ENCODE measurements at places on chromosomes 6 and 20.

GRCh38 chr20:19926591-19926990, 90.6 kb upstream of the NAA20 start:
- no peak for DNase-seq

DNA sequence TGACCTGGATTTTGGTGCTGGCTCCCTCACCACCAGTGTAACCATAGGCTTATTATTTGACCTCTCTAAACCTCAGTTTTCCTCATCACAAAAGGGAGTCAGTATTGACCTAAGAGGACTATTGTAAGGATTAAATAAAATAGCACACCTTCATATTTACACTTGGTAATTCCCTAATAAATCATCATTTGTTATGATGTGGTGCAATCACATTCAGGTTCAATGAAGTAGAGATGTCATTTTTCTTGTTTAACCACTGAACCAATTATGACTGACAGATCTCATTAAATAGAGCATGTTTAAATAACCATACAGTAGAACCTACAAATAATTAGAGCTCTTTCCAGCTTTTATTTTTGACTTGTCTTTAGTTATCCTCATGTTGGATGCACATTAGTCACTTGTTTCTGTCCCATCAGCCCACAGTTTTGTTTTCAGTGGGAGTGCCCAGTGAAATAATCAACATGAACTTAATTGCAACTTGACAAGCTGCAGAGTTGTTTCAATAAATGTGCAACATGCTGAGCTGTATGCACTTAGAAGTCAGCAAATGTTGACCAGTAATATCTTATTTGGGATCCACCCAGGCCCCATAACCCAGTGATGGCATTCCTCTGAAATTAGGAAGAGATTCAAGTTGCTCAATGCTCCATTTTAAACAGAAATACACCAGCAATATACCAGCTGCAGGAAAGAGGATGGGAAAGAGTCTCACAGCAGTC, 451.7 kb upstream of the MARCKS start:
- DNase-seq: no peak

DNA sequence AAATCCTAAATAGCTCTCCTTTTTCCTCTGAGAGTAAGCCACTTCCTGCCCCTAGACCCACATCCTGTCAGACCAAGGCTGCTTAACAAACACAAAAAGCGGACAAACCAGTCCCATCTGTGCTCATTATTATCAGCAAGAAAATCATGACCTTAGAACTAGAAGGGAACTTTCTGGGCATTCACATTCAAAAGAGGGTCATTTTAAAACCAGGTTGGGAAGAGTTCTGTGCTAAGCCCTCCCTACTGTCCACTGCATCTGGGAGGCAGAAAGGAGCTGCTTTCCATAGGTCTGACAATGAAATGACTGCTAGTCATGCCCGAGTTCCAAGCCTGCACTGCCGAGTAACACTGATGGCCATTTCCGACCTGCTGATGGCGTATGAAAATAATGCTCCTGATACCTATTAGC, 15.4 kb downstream of the EZR start:
- no peak for DNase-seq

DNA sequence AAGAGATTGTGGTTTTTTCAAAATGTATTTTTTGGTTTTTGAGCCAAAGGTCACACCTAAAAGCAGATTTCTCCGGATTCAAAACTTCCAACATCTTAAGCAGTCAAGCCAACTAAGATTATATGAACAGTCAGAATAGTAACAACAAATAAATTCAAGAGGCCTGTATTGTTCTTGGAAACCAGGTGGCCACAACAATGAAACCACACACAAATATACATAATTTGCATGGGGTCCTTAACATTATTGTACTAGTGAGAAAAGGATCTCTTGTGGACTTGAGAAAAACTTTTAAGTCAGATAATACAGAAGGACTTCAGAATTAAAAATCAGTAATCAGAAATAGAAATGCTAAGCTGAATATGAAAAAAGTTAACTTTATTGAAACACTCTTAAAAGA, 40.6 kb downstream of the NOL7 start:
- DNase-seq: no peak

GRCh38 chr6:35283361-35283760, 14.3 kb upstream of the DEF6 start:
- no peak for DNase-seq

GRCh38 chr6:126381498-126381897, 41.6 kb downstream of the CENPW start:
- DNase-seq: no peak

- DNase-seq: no peak
Observed at GRCh38 chr6:25851961-25852360, 20.1 kb upstream of the SLC17A1 start.

DNA sequence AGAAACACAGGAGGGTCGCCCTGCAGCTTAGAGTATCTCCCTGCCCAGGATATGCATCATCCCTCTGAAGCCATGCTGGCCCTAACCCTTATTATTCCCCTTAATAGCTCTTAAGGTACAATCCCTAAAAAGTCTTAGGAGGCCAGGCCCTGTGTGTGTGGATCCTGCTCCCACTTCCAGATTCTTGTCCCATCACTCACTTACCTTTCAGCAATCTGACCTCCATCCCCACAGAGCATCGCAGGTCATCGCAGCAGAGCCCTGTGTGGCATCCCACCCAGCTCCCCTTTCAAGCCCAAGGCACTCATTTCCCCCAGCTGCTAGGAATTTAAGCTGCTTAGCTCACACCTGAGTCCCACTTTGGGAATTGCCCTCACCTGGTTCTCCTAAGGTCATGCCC, 223.8 kb upstream of the SMLR1 start:
- no peak for DNase-seq

GRCh38 chr6:25017932-25018567, 82.3 kb upstream of the RIPOR2 start:
- peak; percentile 71 for DNase-seq

- no peak for DNase-seq
Observed at GRCh38 chr20:680638-681187, 5.1 kb upstream of the SCRT2 start.

- no peak for DNase-seq
Observed at GRCh38 chr6:125267806-125268523, 33.8 kb downstream of the HDDC2 start.

GRCh38 chr6:6749702-6750491, 161.4 kb downstream of the LY86 start:
- DNase-seq: peak; percentile 28

DNA sequence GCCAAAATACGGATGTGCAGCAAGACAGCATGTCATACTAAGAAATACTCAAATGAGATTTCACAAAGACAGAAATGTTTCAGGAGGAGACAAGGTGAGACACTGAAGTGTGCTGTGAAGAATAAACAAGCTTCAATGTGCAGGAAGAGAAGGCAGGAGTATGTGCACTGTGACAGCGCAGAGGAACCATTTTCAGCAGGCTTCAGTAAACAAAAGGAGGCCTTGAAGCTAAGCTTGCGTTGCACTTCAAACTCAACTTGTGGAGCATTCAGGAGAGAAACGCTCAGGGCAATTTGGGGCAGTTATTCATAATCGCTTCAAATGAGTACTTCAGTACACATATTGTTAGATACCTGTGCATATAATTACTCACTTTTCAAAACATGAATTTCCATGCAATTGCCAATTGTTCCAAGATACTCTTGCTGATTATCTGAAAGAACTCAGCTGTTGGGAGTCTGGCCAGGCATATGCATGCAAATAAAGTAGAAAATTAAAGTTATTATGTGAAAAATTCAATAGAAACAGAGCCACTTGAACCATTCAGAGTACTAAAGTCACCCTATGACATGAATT, 234.2 kb upstream of the OPRM1 start:
- no peak for DNase-seq

DNA sequence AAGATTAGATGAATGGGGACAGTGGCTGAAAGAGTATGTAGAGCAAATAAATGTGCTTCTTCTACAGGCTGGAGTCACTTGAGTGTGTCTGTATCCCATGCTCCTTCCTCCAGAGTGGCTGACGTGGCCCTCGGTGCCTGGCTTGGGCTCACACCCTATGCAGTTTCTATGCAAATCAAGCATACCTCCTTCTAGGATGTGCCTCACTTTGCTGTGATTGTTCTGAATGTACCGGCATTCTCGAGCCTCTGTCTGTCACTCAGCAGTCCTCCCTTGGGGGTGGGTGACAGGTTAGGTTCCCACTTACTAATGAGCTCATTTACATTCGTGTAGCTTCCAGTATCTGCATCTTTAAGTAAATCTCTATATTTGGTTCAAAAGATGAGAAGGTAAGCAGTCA, 55.1 kb upstream of the HDDC2 start:
- DNase-seq: peak; percentile 26

GRCh38 chr6:1028723-1029122, 283.2 kb upstream of the FOXQ1 start:
- DNase-seq: peak; percentile 33

DNA sequence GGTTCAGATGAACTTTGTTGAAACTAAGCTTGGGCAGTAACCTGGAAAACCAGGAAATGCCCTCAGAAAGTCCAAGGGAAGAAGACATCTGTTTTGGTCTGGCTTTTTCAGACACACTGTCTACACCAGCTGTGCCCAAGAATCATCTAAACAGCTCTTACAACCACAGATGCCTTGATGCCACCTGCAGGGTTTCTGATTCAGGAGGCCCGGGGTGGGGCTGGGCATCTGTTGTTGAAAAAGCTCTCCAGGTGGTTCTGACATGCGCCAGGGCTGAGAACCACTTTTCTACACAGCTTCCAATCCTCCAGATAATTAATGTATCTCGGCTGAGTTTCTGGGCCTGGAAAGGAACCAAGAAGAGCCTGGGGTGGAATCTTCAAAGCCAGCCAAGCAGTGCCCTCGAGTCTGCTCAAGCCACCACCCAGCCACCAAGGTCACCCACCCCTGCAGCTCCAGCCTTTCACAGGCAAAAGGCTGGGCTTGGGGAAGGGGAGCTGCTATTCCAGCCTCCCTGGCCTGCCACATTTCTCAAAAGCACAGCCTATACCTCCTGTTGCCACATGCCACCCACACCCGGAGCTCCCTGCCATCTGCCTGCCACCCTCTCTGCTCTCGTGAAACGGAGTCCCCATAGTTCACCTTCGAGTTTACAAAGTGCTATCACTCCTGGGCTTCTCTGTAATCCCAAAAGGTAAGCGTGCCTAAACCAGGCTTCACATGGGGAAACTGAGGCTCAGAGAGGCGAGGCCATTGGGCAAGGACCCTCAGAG, 9.4 kb downstream of the MDGA1 start:
- DNase-seq: no peak

DNA sequence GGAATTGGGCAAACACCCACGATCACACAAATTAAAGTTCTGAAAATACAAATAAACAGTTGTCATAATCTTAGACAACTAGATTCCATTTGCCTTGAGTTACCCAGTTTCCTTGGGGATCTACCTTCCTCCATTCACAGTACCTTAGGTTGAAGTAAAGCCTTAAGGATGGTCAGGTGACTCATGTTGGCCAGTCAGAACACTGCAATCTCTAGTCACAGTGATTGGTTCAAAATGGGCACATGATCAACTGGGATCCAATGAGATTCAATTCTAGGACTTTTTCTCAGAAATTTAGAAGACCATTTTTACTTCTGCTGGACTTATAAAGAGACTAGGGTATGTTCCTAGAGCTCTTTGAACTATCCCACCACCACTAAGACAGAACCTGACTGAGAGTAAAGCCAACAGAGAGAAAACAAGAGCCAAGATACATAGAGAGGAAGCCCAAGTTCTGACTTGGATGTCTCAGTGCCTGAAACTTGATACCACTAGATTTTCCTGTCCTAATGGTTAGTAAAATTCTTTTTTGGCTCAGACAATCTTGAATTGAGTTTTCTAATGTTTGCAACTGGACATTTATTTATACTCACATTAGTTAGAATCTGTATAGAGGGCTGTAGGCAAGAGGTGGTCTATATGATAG, 8.6 kb upstream of the CLIC5 start:
- no peak for DNase-seq

DNA sequence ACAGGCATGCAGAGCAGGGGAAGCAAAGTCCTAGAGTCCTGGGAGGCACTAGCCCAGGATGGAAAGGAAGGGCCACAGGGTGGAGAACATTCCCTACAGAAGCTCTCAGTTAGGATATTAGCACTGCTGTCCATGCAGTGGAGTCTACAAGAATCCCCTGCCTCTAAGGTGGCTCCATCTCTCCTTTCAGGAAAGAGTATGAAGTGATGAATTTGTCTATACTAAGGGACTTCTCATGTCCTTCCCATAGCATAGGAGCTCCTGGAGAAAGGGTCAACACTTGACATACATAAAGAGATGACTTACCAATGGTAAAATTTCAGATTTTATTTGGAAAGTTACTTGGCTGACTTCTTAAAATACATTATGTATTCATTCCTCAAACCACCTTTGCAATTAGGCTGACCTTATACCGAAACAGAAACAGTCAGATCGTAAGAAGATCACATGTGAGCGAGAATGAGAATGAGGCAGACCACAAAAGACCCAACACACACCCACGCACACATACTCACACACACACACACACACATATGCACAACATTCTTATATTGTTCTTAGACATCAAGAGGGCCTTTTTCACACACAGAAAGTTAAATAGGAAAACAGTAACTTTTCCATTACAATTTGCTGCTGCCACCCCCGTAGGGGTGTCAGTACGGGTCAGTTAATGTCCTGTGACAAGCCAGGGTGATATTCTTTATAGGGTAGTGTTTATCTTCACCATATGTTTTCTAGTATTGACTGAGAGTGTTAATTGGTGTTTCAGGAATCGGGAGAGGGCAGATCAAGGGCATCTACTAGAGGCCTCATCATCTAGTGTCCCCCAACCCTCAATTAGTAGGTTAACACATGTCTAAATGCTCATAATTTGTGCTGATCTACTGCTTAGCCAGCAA, 159.4 kb downstream of the FAXC start:
- DNase-seq: no peak

- no peak for DNase-seq
Observed at GRCh38 chr6:34938268-34938667, 49.2 kb downstream of the ANKS1A start.

DNA sequence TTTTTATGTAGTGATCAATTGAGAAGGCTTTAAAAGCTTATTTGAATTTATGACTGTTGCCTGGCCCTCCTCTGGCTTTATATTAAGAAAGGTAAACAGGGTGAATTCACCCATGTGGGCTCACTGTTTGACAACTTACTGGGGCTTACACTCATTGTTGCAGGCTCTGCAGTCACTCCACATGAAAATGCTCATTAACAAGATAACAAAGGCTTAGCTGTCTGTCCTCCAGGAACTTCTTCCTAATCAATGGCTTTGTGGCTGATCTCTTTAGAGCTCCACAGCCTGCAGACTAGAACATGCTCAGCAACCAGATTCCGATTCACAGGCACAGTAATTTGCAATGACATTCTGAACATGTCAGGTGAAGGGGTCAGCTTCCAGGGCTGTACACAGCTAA, 323.2 kb upstream of the MAN1A1 start:
- DNase-seq: peak; percentile 34

DNA sequence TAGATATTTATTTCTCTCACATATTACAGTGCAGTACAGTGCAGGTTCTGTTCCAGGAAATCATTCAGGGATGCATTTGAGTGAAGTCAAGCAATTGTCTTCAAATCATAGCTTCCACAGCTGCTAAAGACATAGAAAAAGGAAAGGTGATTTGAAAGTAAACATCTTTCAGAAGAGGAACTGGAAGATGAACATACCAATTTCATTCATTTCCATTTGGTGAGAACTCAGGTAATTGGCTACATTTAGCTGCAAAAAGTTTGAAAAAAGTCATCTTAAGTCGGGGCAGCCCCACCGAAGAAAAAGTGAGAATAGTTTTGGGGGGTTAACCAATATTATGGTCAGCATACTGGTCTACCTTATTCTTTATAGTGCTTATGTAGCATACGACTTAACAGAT, 61.4 kb upstream of the IL20RA start:
- no peak for DNase-seq

Measured in iPS-NIHi11 (cell line).